Renal pelvis (tissue), 12 donors: ENCODE measurements at places on chromosomes 3 and 15.

DNA sequence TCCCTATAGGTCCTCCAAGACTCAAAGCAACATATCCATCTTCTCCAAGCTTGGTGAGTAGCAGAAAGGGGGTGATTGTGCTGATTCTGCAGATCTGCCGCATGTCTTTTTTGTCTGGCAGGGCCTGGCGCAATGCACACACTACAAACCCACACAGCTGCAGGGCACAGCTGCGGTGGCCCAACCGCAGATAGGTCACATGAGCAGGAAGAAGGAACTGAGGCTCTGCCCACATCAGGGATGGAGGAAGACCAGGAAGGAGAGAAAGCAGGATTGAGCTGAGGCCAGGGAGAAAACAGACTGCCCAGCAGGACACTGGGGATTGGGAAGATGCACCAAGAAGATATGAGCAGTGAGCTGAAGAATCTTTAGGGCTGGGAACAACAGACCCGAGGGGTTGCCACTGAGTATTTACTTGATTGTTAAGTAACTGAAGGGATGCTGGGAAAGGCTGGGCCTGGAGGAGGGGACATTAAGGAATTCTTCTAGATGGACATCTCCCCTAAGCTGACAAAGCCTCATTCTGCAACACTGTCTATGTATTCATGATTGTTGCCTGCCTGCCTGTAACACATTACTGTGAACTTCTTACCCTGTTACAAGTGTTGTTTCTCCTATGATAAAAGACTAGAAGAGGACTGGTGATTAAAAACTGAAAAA lies 126.7 kb downstream of the MYLK start:
- no peak for DNase-seq

DNA sequence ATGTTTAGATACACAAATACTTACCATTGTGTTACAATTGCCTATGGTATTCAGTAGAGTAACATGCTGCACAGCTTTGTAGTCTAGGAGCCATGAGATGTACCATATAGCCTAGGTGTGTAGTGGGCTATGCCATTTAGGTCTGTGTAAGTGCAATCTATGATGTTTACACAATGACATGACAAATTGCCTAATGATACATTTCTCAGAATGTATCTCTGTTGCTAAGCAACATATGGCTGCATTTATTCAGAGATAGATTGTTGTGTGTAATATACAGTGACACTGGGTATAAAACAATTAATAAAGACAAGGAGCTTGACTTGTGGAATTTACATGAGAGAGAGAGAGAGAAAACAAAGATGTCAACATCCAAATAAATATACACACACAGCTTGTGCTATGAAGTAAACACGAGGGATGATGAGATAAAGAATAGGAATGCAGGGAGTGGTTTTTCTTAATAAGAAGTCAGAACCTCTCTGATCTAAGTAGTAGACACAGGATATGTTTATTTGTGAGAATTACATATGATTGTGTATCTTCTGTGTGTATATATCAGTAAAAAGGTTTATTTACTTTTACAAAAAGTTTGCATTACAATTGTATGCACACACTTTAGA lies 110.0 kb downstream of the KCNAB1 start:
- no peak for DNase-seq

DNA sequence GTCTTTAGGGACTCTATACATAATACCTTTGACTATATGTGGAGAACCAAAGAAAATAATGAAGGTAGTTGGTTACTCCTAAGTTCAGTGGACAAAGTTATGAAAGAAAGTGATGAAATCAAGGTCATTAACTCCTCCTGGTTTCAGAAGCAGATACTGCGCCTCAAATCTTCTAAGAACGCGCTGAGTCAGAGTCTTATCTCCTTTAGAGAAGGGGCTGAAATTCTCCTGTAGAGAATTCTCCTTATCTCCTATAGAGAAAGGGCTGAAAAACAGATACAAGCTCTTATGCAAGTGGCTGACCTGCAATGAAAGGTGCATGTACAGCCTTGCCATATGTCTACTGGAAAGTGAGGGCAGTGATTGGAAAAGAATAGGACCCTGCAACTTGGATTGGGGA lies 824.2 kb downstream of the NSUN3 start:
- DNase-seq: no peak

DNA sequence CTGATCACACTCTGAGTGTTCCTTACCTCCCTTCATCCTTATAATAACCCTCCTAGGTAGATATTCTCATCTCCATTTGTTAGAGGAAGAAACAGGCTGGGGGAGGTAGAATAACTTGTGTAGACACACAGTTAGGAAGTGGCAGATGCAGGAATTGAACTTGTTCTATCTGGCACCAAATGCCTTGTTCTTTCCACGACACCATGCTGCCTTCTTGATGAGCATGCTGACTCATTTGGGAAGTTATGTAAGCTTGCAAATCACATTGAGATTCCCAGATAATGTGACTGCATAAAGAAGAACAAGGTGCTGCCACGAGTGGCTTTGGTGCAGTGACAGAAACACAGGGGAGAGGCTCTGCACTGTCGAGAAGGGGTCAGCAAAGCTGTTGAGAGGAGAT lies 27.5 kb upstream of the NDUFB4 start:
- DNase-seq: no peak
